Stimulated activated CD4-positive, alpha-beta T cell treated with anti-CD3 and anti-CD28 coated beads, TNF-alpha, amount 100 ng/mL, for 48 hours (primary cell): ENCODE measurements at places on chromosomes 13 and 19.

GRCh38 chr19:5152767-5153532 lies 184.0 kb downstream of the KDM4B start:
- no peak for DNase-seq

GRCh38 chr19:44857837-44858236 lies 11.7 kb downstream of the NECTIN2 start:
- no peak for DNase-seq

DNA sequence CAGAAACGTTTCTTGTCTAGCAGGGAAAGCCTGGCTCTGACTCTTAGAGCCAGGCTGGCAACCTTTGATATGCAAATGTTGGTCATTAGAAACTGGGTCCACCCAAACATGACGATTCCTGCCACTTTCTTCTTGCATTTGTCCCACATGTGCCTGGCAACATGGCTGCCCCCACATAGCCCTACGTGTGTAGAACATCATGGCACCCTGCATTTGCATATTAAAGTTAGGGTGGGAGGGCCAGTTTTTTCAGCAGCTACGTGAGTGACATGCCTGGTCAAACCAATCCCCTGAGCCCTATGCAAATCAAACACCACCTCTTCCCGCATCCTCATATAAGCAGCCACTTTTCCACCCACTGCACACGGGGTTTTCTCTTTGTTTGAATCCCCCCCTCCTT lies 95.0 kb downstream of the LIG4 start:
- DNase-seq: no peak

GRCh38 chr13:65497265-65497664 lies 1732.9 kb downstream of the PCDH9 start:
- no peak for DNase-seq

DNA sequence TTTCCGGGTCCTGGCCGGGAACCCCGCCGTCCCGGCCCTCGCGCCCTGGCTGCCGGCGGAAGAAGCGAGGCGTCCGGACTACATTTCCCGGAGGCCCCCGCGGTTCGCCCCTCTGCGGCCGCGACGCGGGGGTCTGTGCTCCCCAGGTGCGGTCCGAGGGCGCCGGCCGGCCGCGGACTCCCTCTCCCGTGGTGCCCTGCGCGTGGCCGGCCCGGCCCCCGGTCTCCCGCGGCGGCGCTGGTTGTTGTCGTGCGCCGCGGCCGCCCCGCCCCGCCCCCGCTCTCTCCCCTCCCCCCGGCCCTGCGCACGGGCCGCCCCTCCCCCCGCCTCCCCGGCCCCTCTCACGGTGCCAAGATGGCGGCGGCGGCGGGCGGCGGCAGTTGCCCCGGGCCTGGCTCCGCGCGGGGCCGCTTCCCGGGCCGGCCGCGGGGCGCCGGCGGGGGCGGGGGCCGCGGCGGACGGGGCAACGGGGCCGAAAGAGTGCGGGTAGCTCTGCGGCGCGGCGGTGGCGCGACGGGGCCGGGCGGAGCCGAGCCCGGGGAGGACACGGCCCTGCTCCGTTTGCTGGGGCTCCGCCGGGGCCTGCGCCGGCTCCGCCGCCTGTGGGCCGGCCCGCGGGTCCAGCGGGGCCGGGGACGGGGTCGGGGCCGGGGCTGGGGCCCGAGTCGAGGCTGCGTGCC lies at the start of gene KMT2B:
KMT2B (plus strand) TSS at position 339 of the 680 bp plus-strand sequence; CDS start at position 355, 16 bp downstream.
- no peak for DNase-seq

DNA sequence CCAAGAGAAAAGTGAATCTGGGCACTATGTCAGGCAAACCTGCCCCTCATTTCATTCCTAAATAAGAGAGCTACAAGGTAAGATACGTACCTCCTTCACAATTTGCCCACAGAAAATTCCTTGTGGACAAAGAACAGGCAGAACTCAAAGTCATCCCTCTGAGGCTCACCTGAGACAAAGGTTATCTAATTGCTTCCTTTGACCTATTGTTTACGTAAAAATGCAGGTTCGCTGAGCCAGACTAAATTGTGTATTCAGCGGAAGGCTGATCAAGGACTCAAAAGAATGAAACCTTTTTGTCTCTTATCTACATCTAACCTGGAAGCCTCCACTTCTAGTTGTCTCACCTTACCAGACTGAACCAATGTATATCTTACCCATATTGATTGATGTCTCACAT lies 213.3 kb downstream of the POSTN start:
- DNase-seq: no peak

GRCh38 chr13:30442926-30443325 lies 20.6 kb downstream of the UBE2L5 start:
- DNase-seq: no peak

DNA sequence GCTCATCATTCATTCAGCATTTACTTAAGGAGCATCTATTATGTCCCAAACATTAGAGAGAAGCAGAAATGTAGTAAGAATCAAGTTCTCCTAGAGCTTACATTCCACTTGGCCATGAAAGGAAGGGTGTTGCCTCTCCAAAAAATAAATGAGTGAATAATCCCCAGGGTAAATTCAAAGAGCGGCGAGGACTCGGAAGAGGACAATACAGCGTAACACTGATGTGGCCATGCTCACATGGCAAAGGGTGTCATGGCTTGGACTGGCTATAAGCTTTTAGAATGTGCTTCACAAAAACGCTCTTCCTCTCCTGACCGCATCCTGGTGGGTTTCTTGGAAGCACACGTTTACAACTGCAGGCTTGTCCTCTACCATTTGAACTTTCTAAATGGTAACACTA lies 290.2 kb downstream of the IRS2 start:
- no peak for DNase-seq

DNA sequence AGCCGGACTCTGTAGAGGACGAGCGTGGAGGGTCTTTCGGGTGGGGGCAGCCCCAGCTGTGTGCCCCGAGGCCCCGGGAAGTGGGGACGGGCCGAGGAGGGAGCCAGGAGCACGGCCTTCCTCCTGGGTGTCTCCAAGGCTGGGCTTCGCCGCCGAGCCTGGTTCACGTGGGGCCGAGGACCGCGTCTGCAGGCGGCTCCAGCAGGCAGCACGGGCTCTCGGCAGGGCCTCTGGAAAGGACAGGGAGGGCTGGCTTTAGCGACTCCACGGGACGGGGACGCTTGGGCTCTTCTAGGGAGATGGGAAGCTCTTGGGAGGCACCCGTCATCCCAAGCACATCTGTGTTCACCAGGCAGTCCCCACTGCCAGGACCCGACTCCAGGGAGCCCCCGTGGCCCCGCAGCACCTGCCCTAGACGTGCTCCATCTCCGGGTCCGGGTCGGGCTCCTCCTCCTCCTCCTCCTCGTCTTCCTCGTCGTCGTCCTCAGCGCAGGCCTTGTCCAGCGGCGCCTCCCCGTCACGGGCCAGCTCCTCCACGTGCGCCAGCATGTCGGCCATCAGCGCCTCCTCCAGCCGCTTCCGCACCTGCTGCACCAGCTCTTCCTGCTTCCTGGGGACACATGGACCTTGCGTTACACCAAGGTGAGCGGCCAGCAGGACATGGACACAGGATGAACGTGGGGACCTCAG lies 9.9 kb upstream of the MEX3D start:
- DNase-seq: no peak

DNA sequence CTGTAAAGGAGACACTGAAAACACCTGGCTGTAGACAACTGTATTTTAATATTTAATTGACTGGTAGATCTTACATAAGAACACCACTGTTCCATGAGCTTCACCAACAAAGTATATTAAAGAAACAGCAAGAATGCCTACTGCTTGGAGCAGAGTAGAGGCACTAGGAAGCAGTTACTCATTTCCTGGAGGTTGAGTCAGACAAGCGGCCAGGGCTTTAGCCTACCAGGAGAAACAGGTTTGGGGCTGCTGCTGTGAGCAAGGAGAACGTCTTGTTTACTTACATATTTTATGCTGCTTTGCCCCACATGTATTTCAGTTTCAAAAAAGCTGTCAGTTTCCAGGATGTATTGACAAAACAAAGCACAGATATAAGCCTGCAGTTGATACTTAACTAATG lies 33.4 kb downstream of the ALG5 start:
- DNase-seq: no peak

DNA sequence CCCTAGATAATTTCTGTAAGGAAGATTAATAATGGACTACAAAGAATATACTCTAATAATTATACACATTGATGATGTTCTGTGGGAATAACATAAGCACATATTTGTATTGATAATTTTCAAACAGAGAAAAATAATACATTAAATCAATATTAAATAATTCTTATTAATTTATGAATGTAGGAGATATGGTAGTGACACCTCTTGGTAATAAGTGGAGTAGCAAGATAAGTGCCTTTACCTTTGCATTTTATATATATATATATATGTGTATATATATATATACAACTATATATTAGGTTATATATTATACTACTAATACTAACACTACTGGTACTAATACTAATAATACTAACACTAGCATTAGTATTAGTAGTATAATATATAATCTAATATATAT lies 905.8 kb downstream of the SLITRK1 start:
- no peak for DNase-seq

GRCh38 chr19:294946-295686 lies 3.9 kb upstream of the PLPP2 start:
- peak; percentile 41 for DNase-seq

DNA sequence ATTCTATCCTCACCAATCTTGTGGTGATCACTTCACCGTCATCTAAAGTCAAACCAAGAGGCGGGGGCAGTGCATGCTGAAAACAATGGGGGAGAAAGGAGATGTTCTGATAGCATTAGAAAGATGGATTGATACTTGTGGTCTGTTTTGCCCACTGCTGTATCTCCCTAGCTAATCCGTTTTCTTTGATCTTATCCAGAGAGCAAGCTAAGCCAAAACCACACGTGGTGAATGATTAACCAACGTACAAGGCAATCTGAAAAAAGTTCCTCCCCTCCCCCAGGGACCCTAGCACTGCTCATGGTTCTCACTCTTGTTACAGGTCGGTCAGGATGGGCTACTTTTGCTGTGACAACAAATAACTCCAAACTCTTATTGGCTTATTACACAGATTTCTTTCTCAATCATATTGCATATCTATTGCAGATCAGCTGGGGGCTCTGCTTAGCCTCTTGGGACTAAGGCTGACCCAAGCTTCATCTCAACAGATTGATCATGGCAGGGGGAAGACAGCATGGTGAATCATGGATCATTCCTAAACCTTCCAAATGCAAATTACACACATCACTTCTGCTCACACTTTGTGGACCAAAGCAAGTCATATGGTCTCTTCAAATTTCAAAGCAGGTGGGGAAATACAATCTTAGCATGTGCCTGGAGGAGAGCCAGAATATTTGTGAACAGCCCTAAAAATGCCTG lies 11.9 kb upstream of the C13orf42 start:
- peak; percentile 8 for DNase-seq

DNA sequence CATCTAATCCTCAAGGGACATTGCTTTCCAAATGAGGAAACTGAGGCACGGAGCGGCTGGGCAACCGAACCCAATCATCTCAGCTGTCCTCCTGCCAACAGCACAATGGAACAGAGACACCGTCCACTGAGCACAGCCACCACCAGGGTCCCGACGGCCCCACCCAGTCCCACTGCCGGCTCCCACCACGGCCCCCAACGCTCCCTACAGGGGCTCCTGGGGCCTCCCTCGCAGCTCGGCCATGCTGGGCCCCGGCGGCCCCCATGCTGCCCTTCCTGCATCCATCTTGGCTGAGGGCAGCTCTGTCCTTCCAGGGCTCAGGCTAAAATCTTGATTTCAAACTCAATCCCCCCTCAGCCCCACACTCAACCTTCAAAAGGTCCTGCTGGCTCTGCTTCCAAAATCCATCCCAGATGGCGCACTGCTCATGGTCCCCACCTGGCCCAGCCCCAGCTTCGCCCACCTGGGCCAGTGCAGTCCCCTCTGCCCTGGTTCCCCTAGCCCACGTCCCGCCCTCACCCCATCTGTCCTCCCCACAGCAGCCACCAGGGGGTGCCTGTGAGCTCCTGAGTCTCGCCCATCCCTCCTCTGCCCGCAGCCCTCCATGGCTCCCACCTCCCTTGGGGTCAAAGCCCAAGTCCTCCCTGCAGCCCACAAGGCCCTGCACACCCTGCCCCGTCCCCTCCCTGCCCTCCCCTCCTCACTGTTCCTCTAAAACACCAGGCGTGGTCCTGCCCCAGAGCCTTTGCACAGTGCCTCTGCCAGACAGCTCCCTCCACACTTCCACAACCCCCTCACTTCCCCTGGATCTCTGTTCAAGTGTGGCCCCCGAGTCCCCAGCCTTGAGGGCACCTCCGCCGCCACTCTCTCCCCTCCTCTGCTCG lies 7.9 kb downstream of the PIP5K1C start:
- no peak for DNase-seq

DNA sequence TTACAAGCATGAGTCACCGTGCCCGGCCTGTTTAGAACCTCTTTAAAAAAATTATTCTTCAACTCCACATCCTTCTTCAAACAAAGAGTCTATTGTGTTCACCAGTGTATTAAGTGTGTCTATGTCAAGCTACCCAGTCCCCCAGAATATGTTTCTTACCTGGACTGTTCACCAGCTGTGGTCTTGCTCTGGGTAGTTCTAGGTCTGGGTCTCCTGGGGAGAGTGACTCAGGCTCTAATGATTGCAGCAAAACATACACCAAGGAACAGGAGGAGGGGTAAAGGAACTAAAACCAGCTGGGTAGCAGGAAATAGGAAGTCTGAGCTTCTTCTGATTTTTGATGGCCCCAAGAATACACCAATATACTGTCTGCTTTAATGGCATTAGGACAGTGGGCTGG lies at the start of gene FPR1:
FPR1 (minus strand) TSS at position 224 of the 400 bp plus-strand sequence. CDS start 4,884 bp downstream, outside the sequence.
- DNase-seq: no peak
